ENCODE measurements at places on chromosomes 3 and 15.

- peak; percentile 44 for DNase-seq
These were observed 2.2 kb upstream of the BNIP2 start for GRCh38 chr15:59691194-59691805.

DNA sequence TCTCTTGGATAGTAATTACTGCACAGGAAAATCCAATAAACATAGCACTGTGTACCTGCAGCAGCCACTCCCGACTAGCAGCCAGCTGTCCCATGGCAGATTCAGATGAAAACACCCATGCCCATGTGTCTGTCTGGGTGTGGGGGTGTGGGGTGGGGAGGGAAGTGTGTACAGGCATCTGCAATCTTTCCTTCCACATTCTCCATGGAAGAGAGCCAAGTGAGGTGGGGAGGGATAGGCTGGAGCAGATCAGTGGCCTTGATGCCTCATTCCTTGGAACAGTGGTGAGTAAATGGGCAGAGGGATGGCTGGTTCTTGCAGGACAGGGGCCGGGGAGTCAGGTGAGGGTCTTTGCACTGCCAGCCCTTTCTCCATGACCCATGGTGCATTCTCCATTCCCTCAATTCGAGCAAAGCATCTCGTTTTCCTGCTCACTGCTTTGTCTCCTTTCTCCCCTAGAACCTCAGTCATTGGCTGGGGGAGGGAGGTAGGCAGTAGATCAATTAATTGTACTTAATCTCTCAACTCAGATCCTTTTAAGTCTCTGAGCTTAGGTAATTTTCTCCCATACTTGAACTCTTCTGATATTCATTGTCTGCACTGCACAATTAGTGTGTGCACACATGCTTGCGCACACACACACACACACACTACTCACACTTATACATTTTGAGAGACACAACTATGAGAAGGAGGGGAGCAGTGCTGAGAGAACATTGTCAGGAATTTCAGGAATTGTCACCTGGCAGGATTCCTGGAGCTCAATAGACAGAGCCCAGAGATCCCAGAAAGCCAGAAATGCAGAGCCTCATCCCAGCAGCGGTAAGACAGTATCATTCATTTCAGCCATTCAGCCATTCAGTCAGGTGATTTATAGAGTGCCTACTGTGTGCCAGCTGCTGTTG, 31.9 kb downstream of the PDIA5 start:
- DNase-seq: no peak

DNA sequence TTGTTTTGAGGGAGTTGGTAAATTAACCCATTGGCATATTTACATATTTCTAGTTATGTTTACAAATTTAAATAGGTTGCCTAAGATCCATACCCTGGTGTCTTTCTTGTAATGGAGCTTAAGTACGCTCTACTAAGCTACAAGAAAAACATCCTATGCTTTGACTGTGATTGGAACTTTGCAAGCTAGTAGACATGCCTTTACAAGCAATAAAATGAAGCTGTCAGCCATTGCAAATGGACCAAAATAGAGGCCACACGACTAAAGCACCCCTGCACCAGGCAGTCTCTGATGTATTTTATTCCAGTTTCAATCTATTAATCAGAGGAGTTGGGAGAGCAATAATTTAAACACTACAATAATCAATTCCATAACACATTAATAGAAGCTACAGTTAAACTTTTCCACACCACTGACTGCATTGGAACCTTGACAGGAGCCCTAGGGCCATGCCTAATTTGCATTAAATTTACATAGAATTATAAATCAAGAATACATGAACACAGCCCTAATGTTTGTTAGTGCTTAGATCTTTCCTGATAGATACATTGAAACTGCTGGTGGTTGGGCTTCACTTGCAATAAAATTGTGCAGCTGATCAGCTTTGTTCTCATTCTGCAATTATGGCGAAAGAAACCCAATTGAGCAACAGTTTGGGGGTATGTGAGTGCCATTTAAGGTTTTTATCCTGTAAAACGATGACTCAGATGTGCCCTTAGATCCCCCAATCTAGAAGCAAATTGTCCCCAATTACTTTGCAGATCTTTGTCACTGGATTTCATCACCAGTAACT, 360.1 kb downstream of the LSAMP start:
- DNase-seq: no peak

GRCh38 chr3:200758-201325, 4.3 kb downstream of the CHL1 start:
- DNase-seq: no peak

DNA sequence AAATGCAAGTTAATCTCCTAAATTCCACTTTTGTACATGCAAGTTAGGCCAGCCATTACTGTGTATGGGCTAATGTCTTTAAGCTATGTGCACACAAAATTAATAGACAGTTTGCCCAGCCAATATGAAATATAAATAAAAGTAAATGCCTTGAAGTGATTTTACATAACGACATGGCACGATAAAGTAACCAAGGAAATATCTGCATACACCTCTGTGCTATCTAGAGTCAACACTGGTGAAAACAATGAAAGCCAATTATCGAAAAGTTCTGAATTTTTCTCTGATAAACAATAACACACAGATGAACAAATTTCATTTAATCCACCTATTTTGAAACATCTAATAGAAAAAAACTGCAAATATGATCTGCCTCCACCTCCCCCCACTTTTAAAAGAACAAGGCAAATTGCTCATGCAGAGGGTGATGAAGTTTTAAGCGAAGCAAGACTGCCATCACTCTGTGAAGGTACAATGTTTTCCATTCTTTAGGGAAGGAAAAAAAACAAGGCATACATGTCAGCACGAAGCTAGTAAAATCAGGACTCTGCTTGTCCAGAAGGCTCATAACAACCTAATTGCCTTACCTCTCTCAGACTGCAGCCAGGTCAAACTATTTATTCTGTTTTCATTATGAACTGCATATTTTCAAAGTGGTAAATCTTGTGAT, 317.7 kb downstream of the MECOM start:
- DNase-seq: no peak

GRCh38 chr3:160232014-160232413, 6.8 kb downstream of the C3orf80 start:
- DNase-seq: no peak

DNA sequence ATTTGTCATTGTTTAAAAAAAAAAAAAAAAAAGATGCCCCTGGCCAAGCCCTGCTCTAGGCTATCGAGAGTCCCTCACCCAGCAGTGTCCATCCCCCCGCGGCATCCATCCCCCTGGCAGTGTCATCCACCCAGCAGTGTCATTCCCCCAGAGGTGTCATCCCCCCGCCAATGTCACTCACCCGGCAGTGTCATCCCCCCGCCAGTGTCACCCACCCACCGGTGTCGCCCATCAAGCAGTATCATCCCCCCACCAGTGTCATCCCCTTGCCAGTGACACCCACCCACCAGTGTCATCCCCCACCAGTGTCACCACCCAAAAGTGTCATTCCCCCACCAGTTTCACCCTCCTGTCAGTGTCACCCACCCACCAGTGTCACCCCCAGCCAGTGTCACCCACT, 99.3 kb upstream of the PRR20G start:
- DNase-seq: no peak

- DNase-seq: no peak
These were observed 73.7 kb downstream of the PRTG start for GRCh38 chr15:55669270-55669669.

- DNase-seq: no peak
These were observed 245.2 kb downstream of the TLE3 start for GRCh38 chr15:69852482-69852881.

GRCh38 chr3:155585384-155585783, 159.5 kb downstream of the PLCH1 start:
- DNase-seq: no peak

- DNase-seq: no peak
These were observed 878.8 kb downstream of the NAALADL2 start for GRCh38 chr3:175737646-175738572.

DNA sequence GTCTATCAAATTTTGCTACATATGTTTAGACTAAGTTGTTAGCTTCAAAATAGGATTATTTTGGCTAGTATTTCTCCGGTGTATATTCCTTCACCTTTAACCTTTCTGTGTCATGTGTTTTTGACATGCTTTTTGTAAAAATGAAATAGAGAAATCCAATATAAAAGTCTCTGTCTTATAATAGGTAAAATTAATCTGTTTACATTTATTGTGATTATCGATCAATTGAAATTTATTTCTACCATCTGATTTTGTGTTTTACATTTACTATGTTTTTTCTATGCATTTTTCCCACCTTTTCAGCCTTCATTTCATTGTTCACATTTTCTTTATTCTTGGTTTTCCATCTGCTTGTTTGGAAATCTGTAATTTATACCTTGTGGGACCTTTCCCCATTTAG, 11.7 kb upstream of the LHFPL4 start:
- no peak for DNase-seq

- DNase-seq: no peak
These were observed 151.0 kb downstream of the OXSM start for GRCh38 chr3:25940935-25941334.

GRCh38 chr3:88311826-88312225, 162.1 kb downstream of the C3orf38 start:
- DNase-seq: no peak

DNA sequence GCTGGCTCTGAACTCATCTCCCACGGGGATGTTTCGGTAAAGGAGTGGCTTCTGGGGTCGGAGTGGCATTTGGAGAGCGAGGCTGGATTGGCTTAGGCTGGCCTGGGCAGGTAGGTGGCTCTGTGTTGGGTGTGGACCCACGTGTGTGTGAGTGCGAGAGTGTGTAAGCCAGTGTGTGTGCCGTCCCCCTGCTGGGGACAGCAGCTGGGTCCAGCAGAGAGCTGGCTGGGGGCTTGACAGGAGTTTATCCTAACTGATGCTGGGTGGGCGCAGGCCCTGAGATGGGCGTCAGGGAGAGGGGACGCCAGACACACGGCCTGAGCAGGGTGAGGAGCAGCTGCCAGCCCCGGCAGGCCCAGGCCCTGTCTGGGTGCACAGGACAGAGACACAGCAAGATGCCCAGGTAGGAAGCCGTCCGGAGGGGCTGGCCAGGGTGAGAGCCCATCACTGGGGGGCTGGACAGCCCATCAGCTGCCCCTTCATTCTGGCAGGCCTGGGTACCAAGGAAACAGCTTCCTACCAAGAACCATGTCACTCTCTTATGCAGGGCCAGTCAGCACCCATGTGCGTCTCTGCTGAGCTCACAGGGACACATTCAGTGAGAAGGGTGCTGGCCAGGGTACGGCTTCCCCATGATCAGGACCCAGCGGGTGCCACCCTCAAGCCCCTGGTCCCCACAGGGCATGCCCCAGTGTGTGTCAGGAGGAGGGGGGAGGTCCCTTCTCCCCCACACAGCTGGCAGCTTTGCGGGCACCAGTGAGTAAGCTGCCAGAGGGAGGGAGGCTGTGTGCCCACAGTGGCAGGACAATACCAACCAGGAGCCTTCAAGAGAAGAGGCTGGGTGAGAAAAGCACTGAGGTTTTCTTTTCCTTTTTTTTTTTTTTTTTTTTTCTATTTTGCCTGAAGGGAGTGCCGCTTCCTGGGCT, 1.1 kb downstream of the PAK6 start:
- DNase-seq: no peak
